ENCODE measurements at places on chromosomes 7 and 10.

DNA sequence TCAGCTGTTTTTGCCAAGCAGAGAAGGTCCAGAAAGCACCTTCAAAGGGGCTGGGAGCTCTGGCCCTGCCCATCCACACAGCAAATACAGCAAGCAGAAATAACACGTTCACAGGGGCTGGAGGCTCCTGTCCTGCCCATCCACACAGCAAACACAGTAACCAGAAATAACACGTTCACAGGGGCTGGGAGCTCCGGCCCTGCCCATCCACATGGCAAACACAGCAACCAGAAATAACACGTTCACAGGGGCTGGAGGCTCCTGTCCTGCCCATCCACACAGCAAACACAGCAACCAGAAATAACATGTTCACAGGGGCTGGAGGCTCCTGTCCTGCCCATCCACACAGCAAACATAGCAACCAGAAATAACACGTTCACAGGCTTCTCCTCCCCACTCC, 558.1 kb downstream of the PTPRN2 start:
- DNase-seq: peak; percentile 56

DNA sequence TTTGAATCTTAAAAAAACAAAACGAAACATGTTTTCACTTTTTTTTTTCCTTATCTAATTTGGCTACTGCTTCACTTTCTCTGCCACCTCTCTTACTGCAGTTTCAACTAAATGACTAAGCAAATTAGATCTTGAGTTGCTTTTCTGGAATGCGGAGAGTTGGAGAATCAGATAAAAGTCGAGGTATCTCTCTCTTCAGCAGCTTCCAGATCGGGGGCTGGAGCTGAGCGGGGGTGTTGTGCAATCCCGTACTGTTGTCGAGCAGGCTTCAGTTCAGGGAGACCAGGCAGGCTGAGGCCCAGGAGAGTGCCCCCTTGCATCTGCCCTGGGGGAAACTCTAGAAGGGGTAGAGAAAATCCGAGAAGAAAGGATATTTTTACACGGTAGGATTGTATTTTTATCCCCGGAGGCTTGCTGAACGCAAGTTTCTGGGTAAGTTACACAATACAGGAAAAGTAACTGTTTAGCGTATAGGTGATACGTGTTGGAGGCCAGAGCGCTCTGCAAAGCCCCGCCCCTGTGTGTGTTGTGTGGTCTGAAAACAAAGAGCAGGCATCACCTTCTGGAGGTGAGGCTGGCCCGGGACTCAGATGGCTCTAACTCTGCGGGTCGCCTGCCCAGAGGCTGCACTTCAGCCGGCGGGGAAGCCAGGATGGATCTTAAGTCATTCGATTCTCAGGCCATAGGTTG, 116.6 kb downstream of the KLF6 start:
- DNase-seq: peak; percentile 2

GRCh38 chr7:131945313-131945911, 389.0 kb upstream of the PODXL start:
- peak; percentile 80 for DNase-seq

GRCh38 chr10:20971901-20972300, 74.8 kb upstream of the NEBL start:
- DNase-seq: no peak

GRCh38 chr10:86365346-86366032, 1.1 kb downstream of the GRID1 start:
- DNase-seq: no peak

GRCh38 chr7:27172823-27173510, 1.2 kb downstream of the HOXA10 start:
- DNase-seq: no peak
